Tibial nerve (tissue), 4 donors: ENCODE measurements at places on chromosomes 5 and 9.
A peak's percentile ranks its signal among the peaks of the same experiment; 100 is the strongest.

GRCh38 chr5:136042665-136043121 lies 13.9 kb downstream of the TGFBI start:
- DNase-seq, result no peak

- no peak for DNase-seq
Measured at GRCh38 chr9:80934095-80934494, 755.3 kb downstream of the TLE1 start.

GRCh38 chr9:82146677-82147076 lies 158.1 kb downstream of the SPATA31D1 start:
- no peak for DNase-seq

- DNase-seq, result peak; percentile 30
Measured at GRCh38 chr9:113164536-113165300, 13.9 kb downstream of the SLC31A2 start.

DNA sequence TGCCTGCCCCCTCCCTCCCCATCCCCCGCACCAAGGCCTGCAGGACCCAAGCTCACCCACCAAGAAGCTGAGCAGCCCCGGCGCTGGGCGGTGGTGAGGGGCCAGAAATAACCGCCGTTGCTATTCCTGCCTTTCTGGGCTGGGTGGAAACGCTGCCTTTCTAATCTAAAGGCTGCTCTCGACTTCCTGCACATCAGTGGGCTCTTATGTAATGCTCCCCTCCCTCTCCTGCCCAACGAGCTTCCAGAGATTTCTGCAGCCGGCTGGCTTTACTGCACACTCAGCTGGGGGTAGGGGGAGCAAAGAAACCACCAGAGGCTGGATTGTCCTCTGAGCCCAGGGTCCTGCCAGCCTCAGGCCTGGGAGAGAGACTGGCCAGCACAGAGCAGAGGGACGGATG lies 6.9 kb upstream of the EGR1 start:
- DNase-seq, result no peak

GRCh38 chr9:134877541-134877940 lies 3.1 kb upstream of the FCN2 start:
- DNase-seq, result no peak

- no peak for DNase-seq
Measured at GRCh38 chr9:94805585-94805984, 79.1 kb downstream of the AOPEP start.

DNA sequence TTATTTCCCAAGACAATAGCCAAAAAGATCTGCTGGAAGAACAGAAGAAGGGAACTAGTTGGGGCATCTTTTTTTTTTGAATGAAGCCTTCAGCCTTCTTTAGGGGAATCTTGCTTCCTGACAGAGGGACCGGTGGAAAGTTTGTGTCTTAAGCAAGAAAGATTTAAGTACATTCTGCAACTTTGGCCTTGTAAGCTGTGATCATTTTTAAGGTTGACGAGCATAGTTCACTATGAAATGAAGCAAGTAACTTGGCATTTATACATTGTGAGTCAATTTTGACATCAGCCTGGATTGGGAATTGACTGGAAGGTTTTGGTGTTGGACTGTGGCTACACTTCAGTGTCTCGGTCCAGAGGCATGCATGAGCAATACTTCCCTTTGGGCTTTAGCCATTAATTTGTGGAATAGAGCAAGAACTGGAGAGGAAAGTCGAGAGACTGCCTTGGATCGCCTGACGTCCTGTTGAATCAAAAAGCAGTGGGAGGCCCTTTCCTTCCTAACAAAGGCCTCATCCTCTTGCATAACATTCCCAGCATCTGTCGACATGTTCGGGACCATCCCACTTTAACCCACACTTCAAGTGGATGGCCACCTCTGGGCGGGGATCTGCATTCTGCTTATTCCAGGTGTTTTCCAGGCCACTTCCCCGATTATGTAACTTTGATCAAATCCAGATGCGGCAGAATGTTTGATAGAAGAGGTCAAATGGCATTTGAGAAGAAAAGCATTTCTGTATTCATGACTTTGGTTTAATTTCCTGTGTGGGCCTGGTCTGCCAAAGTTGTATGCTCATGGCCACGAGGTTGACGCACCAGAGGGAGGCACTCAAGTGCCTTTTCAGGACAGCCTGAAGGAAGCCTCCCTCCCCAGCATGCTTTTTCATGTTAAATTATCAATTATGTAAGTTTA lies 12.5 kb downstream of the ABL1 start:
- peak; percentile 84 for DNase-seq
